ENCODE measurements at places on chromosomes 2 and 18.

DNA sequence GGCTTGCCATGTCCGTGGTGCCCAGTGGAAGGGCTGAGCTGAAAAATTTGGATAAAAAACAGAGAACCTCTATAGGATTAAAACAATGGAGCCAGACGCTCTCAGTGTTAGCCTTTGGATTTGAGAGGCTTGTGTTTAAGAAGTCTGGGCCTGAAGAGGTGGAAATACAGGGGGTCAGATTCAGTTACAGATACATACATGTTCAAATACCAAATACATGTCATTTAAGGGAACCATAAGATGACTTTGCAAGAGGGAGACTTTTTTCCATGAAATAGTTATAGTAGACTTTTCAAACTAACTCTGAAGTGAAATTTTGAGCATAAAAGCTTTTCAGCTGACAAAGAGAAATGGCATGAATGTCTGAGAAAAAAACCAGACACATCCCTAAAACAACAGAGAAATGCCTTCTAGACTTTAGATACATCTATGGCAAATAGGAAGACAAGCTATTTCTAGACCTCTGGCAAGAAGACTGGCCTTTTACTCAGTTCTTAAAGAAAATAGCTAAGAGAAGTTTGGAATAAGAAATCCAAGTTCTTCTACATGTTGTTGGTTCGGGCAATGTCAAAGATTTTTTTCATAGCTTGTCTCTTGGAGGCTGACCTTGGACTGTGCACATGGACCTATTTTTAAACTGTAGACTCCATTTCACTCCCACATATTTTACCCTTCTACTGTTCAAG, 112.9 kb downstream of the LTBP1 start:
- DNase-seq, result no peak

DNA sequence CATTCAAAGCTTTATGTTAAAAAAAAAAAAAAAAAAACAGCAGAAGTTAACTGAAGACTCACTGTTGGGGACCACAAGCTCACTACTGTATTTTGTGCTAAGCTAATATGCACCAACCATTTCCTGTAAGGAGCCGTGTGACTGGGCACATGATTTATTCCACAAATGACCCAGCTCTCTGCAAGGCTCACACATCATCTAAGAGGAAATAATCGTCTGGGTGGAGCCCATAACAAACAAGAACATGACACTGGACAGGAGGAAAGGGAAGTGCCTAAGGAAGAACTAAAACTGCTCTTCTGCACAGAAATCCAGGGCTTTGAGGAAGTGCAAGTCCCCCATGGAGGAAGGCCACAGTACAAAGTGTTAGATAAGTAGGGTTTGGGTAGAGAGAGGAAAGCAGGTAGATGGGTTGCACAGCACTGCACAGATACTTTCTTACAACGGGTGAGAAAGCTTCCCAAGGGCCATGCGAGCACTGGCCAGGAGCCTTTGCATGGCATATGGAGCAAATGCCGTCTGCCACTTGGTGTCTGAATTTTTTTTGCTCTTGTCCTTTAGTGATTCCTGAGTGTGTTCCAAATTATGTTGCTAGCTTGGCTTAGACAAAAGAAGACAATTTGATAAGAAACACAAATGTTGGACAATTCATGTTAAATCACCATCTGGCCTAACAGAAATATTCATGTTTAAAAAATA, 24.4 kb downstream of the NFE2L2 start:
- DNase-seq, result no peak

DNA sequence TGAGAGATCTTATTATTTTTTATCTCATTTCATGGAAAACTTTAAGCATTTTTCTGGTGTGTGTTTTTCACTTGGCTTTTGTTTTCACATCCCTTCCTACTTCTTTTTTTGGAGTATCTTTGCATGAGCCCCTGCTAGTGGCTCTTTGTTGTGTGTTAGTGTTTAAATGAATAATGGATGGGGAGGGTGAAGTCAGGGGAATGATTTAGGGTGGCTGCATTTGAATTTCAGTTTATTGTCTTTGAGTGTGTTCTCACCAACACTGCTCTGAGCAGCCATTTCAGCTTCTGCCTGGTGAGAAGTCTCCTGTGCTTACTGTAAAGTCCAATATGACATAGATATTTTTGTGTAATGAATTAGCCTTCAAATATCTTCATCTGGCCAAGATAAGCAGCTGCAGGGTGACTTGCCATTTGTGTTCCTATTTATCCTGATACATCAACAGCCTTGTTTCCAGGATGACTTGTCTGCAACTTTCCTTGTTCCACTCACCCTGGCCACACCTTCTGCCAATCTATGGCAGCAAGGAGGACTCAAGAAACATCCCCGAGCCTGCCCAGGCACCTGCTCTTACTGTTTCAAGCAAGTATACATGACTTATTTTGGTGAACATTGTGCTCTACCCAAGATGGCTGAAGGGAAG, 182.6 kb downstream of the PDE11A start:
- DNase-seq, result no peak

DNA sequence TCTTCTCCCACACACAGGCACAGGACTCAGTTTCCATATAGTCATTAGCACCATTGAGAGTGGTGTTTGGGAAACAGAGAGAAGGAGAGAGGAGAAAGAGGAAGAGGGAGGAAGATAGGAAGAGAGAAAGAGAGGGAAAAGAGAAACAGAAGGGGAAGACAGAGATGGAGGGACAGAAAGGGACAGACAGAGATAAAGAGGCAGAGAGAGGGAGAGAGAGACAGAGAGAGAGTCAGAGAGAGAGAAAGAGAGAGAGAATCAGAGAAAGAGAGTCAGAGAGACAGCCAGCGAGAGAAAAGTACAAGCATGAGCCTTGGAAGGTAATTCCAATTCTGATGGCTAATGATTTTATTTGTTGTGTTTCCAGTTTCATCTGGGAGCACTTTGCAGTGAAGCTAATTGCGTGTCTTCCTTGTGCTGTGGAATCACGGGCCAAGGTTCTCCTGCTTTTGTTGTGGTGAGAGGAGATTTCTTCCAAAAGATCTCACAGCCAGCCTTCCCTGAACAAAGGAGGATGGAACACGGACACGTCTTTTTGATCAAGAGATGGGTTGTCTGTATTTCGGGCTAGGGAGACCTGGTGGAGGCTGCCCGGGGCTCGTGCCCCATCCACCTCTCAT, 153.6 kb upstream of the TWIST2 start:
- no peak for DNase-seq

DNA sequence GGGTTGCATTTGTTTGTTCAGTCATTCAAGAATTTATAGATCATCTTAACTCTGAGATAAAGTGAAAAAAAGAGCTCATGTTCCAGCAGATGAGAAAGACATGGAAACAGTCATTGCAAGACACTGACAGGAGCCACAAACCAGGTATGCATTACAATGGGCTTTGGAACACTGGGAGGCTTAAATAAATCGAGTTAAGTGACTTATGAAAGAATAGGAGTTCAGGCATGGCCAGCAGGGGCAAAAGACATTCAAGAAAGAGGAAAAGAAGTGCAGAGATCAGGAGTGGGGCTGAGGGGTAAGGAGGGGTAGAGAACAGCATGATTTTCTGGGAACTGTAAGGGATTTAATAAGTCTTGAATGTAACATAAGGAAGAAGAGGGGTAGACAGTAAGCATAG, 121.2 kb upstream of the EPC2 start:
- no peak for DNase-seq

GRCh38 chr2:101399021-101399799, 11.9 kb upstream of the CREG2 start:
- DNase-seq, result no peak

GRCh38 chr2:240514631-240515030, 43.2 kb downstream of the ANKMY1 start:
- no peak for DNase-seq

- no peak for DNase-seq
Observed at GRCh38 chr18:66560094-66560493, 43.8 kb downstream of the CDH19 start.

GRCh38 chr2:10267036-10267435, 35.7 kb upstream of the HPCAL1 start:
- no peak for DNase-seq

DNA sequence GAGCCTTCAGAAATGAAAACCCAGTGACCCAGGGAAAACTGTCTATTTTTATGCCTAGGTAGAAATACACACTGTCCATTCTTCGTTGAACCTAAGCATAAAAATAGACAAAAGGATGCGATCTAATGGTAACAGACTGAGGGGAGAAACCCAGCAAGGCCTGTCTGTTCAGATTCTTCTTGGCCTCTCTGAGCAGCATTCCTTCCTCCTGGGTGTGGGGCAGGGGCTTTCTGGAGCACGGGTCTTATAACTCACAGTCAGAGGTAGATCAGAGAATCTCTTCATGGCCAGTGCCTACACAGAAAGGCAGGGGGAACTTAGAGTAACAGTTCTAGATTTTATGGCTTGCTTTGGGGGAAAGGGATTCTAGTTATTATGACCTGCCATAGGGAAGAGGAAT, 56.0 kb downstream of the PKDCC start:
- no peak for DNase-seq

DNA sequence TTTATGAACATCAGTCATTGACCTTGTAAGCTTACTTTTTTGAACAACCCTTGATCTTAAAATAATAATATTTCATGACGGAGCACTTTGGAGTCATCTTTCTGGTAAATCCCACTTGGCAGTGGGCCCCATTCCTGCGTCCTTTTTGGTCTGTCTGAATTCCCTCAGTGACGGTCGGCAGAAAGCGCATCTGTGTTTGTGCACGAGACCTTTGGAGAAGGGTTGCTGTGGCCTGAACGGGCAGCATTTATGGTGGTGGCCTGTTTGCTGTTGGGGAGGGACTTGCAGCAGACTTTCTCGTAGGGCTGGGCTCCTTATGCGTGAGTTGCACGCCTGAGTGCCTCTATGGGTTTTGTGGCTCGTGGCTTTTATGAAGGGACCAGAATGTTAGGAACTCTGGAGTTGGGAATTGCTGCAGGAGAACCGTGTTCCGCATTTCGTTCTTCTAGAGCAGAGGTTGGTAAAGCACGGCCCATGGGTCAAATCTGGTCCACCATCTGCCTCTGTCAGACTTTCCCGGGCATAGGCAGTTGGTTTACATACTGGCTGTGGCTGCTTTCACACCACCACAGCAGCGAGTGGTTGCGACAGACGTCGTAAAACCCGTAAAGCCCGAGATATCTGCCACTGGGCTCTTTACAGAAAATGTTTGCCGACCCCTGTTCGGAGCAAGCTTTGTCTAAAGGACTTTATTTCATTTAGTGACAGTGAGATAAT, 30.8 kb downstream of the LPIN1 start:
- no peak for DNase-seq

DNA sequence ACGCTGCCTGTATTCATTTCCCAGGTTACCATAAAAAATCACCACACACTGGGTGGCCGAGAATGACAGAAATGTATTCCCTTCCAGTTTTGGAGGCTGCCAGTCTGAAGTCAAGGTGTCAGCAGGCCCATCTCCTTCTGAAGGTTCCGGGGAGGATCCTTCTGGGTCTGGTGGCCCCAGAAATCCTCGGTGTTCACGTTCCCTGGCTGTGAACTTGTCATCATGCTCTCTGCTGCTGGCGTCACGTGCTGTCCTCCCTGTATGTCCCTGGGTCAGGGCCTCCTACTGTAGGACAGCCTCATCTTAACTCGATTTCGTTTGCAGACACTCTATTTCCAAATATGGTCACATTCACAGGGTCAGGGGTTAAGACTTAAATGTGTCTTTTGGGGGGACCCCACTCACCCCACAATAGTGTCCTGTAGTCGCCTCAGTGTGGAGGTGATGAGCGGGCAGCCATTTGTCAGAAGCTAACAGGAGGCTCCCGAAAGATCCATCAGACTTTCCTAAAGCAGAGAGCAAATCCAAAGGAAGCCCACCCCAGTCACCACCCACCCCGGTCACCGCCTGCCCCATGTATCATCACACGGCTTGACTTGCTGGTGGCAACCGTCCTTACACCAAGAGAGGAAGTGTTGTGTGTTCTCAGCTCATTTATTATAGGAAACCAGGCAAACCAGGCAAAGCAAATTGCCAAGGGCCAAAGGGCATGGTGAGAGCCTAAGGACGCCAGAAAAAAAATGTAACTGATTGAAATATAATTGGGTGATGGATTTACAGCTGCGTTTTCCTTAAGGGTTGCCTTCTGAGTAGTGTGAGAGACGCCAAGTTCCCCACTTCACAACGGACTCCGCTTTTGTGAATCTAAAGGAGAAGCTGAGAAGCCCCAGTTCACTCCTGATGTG, 148.8 kb upstream of the ZNF236 start:
- DNase-seq, result no peak

DNA sequence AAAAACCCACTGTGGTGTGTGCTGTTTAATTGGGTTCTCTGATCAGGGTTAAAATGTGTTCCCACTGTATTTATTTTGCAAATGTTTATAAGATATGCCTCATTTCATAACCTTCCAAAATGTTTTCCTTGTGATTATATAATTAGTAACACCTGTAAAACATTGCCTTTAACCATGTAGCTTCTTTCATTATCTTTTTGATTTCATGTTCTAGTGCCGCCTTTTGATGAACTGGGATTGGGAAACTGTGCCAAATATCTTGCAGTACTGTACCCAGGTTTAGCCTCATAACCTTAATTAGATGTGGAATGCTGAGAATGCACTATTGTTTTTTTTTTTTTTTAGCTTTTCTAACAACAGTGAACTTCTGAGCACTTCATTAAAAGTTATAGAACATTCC, 96.9 kb downstream of the TANC1 start:
- no peak for DNase-seq

GRCh38 chr2:72996117-72996502, 75.4 kb downstream of the SFXN5 start:
- no peak for DNase-seq

DNA sequence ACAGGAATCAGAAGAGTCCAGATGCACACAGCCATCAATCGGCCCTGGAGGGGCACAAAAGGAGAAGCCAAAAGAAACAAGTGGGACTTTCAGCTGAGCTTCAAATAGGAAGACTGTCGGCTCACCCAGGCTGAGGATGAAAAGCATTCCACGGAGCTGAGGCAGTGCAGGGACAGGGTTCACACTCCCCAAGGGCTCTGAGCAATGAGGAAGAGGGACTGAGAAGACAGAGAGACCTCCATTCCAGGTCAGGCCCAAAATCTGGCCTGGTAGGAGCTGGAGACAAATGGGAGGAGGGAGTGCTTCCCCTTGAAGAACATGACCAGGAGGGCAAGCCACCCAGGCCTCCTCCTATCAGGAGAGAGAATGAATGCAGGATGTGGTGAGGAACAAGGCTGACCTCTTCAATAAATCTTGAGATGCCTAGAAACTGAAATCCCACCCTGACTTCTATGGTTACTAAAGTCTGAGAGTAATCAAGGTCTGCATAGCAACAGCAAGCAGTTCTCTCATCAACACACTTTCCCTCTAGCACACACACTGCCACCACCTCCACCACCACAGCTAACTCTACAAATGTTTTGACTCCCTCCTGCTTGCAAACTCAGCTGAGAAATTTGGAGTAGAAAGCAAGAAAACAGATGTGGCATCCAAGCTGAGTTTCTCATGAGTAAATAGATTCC, 434.4 kb downstream of the TNS1 start:
- DNase-seq, result no peak

Data from stimulated activated CD4-positive, alpha-beta T cell treated with anti-CD3 and anti-CD28 coated beads, TNF-alpha, amount 100 ng/mL, for 1 hour (primary cell).